ENCODE measurements at places on chromosomes 16 and 17. TPM values are rescaled to one million over a fixed set of nuclear protein-coding genes. Genes with fewer than 3 reads are reported as not detected.
A peak's percentile ranks its signal among the peaks of the same experiment; 100 is the strongest.

GRCh38 chr17:44911133-44912001 lies 3.9 kb downstream of the GFAP start:
- DNase-seq: no peak

DNA sequence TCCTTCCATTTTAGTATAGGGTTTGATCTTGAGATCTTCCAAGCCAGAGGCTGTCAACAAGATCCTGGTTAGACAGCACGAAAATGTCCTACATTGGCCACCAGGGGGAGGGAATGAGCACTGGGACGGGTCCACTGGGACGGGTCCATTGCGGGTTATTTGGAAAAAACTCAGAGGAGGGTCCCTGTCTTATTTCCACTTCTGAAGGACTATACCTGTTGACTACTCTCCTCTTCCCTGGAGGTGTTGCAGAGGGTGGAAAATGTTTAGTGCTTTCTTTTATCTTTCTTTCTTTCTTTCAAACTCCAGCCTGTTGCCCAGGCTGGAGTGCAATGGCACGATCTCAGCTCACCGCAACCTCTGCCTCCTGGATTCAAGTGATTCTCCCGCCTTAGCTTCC lies 2.5 kb downstream of the TTLL6 start:
- DNase-seq: no peak

- DNase-seq: no peak
These were observed 44.5 kb upstream of the ABR start for GRCh38 chr17:1224330-1224729.

DNA sequence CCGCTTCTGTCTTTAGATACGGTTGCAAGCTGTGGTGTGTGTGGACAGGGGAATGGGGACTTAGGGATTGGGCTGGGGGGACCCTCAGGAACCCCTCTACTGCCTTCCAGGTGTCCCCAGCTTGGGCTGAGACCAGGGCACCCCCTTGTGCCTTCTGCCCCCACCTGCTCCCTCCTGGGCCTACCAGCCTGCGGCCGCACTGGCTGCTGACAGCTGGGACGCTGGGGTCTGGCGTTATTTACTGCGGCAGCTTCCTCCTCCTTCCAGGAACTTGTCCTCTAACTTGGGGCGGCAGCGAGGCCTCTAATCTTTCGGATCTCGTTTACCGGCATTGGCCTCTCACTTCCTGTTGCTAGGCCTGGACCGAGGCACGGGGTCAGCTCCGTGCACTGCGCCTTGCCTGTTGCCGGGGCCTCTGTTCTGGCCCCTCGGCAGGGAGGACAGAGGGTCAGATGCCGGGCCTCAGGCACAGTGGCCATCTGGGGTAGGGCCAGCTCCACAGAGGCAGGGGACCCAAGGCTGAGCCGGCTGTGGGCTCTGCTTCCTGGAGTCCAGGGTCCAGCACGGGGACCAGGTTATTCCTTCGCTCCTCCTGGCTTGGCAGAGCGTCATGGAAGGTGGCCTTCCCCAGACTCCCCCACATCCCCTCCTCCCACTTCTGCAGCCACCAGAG lies 31.8 kb downstream of the TMEM235 start:
- DNase-seq: no peak

GRCh38 chr17:67245073-67245693 lies at the start of gene HELZ:
Gene HELZ, minus strand, starts transcription at chr17:67245196. Its CDS starts 26,392 bp downstream, at chr17:67218804.
- DNase-seq: no peak

GRCh38 chr16:83330251-83330650 lies 477.5 kb upstream of the HSBP1 start:
- DNase-seq: no peak

GRCh38 chr17:68516732-68517131 lies 4.5 kb downstream of the PRKAR1A start:
- no peak for DNase-seq

GRCh38 chr16:10252155-10252554 lies 69.9 kb upstream of the GRIN2A start:
- no peak for DNase-seq

GRCh38 chr17:63246344-63246743 lies 199.8 kb downstream of the CYB561 start:
- no peak for DNase-seq

- DNase-seq: no peak
These were observed 391.4 kb upstream of the MAF start for GRCh38 chr16:79991969-79992368.

DNA sequence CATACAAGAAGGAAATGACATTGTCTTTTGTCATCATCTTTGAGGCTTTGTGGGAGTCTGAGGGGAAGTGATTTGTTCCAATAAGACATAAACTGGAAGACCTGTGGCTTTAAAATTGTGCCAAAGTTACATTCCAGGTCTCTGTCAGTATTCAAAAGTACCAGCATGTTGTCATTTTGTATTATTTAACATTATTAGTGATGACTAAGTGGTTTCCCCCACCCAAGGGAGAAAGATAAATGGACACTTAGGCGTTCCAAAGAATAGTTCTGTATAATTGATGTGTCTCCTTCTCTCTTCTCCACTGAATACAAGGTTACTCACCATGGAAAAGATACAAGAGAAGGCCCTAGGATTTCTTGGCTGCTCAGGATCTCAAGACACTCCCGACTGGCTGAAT lies 3.8 kb downstream of the CFAP97D1 start:
- DNase-seq: peak; percentile 27

GRCh38 chr16:74767749-74768148 lies 6.9 kb downstream of the FA2H start:
- DNase-seq: no peak

- no peak for DNase-seq
These were observed 3.5 kb upstream of the TCF25 start for GRCh38 chr16:89869911-89870310.

DNA sequence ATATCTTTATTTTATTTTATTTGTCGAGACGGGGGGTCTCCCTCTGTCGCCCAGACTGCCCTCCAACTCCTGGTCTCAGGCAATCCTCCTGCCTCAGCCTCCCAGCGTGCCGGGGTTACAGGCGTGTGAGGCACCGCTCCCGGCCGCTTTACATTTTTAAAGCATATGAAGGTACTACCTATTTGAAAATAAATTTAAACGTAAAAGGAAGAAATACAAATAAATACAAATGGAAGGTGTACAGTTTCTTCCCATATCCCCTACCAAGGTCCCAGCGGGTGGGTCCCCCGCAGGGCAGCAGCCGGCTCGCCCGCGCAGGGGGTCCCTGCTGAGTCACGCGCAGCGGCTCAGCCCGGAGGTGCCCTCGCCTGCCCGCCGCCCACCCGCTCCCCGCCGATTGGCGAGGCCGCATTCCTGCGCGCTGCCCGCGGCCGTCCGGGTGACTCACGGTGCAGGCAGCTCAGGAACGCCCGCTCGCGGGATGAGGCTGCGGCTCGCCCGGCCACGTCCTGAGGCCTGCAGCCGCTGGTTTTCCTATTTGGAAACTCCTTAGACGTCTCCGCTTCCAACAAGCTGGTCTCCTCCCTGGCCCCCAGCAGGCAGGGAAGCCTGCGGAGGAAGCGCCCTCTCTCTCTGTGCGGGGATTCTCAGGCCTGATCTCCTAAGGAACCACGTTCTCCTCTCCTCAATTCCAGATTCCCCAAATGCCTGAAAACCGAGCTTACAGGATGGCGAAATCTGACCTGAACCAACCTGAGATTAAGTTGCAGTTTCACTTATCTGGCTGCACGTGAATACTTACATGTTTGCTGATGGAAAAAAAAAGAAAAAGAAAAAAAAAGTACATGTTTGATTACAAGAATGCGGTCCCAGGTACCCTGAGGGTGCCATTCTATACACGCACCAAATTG lies 54.8 kb upstream of the MAP3K14 start:
- peak; percentile 91 for DNase-seq

DNA sequence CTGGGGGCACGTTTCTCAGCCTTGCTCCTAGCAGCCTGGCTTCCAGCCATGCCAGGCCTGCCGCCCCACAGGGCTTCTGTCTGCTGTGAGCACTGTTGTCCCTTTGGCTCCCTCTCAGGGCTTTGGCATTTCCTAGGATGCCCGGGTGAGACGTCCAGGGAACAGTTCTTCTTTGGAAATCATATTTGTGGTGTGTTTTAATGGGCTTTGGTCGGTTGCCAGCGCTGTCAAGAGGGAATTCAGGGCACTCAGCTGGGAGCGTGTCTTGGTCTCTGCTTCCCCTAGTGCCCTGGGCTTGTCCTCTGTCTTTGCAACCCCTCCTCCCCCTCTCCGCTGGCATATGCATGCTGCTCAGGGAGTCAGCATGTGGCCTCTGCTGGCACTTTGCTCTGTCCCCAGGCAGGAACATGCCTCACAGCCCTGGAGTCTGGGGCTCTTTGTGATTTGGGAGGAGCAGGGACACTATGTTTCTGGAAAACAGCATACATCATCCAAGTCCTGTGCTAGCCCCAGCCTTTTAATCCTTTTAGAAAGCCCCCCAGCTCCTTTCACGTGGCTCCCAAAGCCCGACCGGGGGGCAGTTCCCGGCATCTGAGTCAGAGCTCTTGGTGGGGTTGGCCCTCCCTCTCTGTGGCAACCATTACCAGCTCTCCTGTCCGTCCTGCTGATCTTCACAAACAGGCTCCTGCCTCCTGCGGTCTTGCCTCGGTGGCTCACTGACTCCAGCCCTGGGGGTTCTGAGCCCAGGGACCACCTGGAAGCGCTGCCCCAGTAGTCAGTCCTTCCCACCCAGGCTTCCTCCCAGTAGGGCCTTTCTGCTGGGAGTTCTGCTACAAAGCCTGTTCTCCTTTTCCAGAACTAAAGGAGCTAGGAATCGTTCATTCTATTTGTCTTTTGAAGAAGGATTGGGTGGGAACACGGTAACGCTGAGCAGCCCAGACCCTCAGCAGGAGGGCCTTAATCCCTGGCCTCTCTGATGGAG lies 26.7 kb downstream of the SAP30BP start:
- peak; percentile 93 for DNase-seq

DNA sequence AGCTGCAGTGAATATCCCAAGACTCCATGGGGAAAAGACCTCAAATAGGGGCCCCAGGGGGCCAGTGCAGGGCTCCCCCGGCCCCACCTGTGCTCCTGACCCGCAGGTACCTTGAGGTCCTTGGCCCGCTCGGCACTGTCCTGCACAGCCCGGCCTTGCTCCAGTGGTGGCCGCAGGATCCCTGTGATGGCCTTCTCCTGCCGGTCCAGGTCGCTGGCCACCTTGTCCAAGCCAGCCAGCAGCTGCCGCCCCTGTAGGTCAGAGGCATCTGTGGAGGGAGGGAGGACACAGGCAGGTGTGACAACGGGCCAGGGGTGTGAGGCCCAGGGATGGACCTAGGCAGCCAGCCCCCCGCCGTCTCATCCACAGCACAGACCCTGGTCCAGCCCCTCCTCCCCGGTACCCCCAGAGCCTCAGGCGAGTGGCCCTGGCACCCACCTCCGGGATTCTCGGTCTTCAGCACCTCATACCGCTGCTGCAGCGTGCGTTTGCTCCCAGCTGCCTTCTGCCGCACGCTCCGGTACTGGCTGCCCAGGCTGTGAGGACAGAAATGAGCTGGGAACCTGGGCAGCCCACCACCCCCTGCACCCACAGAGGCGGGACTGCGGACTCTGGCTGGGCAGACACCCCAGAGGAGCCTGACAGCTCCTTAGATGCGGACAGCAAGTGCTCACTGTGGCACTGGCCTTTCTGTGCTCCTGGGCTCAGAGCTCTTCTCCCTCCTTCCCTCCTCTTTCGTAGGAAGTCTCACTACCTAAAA lies 43.7 kb downstream of the PPL start:
- DNase-seq: no peak

GRCh38 chr16:4477966-4478365 lies 1.8 kb downstream of the HMOX2 start:
- no peak for DNase-seq

DNA sequence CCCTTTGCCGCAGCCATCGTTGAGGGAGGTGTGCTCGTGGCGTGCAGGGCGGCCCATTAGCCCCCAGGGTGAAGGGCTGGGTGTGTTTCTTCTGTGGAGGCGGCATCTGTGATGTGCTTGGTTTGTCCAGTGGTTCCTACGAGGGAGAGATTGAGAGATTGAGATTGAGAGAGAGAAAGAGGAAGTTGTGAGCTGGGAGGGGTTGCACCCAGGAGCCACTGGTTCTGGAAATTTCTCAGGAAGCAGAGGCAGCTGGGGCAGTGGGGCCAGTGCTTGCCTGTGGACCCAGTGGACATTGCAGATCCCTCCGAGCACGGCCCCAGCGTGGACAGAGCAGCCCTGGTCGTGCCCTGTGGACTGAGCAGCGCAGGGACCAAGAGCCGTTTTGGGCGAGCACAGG lies 72.0 kb upstream of the ZNF750 start:
- no peak for DNase-seq

GRCh38 chr17:75707079-75707571 lies 14.1 kb upstream of the ITGB4 start:
- DNase-seq: no peak

DNA sequence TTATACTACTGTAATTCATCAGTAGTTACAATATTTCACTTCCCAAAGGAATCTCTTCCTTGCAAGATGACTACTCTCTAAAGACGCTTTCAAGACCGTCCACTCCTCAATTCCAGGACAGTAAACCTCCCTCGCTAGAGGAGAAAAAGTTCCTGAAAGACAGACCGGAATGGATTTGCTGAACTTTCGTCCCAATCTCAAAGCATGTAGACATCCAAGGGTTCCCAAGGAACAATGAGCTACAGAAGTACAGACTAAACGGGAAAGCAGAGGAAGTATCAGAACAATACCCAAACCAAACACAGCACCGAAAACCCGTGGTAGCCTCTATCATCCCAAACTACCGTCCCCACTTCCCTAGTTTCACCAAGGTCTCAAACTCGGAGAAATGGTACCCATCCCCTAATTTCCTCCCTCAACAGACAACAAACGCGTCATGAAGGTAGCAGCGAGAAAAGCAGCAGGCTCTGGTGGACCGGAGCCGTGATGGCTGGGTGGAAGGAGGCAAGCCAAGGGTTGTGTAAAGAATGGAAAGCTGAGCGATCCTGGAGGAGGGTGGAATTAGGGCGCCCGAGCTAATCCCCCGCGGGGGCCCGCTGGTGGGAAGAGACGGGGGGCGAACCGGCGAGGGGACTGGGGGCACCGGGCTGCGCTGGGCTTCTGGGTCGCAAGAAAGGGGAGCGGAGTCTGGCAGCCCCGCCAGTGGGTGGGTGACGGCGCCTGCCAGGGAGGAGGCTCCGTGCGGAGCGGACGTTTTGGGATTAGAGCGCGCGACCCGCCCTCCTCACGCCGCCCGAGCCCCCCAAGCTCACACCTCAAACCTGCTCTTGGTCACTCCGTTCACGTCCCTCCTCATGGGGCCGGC lies 647 bp downstream of the FBXL20 start:
- no peak for DNase-seq

The C16orf89 gene
- not detected for polyA plus RNA-seq

The TBX21 gene
- polyA plus RNA-seq: not detected

The GLOD4 gene
- 28.3 TPM for polyA plus RNA-seq

The ZNF821 gene
- polyA plus RNA-seq: 5.0 TPM

The SPATA32 gene
- polyA plus RNA-seq: not detected

The PROCA1 gene
- polyA plus RNA-seq: 0.71 TPM

The SBK1 gene
- not detected for polyA plus RNA-seq

The ERN2 gene
- polyA plus RNA-seq: 0.23 TPM

The MT1G gene
- polyA plus RNA-seq: 2.4 TPM

The IL32 gene
- 18.1 TPM for polyA plus RNA-seq

All from BJ (cell line).